Left forelimb (tissue), 1 donor: ENCODE measurements at places on chromosomes 2 and 18.
A peak's percentile ranks its signal among the peaks of the same experiment; 100 is the strongest.

GRCh38 chr2:160741815-160742214 lies 248.2 kb upstream of the RBMS1 start:
- no peak for DNase-seq

- DNase-seq = no peak
Observed at GRCh38 chr2:120463527-120463926, 117.6 kb downstream of the INHBB start.

DNA sequence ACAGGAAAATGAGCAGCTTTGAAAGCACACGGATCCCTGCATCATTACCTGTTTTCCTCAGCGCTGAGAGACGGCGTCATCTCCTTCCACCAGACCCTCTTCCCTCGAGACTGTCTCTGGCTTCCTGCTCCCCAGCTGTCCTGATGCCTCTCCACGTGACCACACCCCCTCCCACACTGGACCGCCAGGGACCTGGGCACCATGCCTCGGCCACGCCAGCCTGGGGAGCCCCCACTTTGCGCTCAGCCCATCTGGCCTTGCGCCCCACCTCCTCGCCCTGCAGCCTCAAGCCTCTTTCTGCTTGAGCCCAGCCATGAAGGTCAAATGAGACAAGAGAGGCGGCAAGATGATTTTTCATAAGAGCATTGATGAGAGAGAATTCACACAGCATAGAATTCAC lies 66.0 kb upstream of the ACKR3 start:
- DNase-seq = no peak

DNA sequence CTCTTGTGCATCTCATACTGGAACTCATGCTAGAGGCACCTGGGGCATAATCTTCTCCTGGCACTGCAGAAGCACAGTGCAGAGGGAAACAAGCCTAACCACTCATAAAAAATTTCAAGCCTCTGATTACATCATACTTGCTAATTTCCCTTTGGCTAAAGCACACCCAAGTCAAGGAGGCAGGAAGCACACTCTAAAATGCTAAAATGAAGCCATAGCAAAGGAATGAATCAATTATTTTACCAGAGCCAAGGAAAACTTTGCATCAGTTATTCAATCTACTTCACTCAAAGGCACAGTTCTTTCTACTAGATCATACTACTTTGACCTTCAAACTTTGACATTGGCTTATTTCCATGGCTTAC lies 79.6 kb upstream of the SPOPL start:
- DNase-seq = no peak

DNA sequence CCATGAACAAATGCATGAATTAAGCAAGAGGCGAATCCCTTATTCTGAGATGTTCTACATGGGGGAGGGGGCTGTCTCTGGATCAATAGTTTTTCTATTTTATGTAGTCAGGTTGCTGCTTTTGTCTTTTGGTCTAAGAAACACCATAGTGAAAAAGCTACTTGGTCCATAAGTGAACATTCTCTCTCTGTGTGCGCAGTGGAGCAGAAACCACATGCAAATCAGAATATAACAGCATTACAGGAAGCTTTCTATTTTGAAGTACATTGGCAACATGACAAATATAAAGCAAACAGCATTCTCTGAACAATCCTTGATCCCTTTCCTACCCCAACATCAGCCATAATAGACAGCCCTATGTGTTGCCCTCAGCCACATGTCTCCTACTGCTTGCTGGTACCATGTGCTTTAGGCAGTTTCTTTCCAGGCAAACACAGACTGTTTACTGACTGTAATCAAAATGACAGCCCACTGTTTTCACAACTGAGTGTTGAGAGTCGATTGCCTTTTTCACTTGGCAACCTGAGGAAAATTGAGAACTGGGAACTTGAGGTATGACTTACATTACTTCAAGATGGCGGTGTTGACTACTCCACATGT lies 10.6 kb downstream of the SCN3A start:
- DNase-seq = no peak

- DNase-seq = peak; percentile 68
Observed at GRCh38 chr2:113173542-113174375, at the start of gene PSD4. Gene PSD4, plus strand, starts transcription at chr2:113173971. Its CDS starts 8,486 bp downstream, at chr2:113182457.

- no peak for DNase-seq
Observed at GRCh38 chr18:65943268-65943667, 192.5 kb downstream of the CDH7 start.

GRCh38 chr2:177448031-177448430 lies 55.5 kb downstream of the AGPS start:
- DNase-seq = no peak

GRCh38 chr2:70078384-70078783 lies 8.9 kb upstream of the PCBP1 start:
- DNase-seq = no peak

DNA sequence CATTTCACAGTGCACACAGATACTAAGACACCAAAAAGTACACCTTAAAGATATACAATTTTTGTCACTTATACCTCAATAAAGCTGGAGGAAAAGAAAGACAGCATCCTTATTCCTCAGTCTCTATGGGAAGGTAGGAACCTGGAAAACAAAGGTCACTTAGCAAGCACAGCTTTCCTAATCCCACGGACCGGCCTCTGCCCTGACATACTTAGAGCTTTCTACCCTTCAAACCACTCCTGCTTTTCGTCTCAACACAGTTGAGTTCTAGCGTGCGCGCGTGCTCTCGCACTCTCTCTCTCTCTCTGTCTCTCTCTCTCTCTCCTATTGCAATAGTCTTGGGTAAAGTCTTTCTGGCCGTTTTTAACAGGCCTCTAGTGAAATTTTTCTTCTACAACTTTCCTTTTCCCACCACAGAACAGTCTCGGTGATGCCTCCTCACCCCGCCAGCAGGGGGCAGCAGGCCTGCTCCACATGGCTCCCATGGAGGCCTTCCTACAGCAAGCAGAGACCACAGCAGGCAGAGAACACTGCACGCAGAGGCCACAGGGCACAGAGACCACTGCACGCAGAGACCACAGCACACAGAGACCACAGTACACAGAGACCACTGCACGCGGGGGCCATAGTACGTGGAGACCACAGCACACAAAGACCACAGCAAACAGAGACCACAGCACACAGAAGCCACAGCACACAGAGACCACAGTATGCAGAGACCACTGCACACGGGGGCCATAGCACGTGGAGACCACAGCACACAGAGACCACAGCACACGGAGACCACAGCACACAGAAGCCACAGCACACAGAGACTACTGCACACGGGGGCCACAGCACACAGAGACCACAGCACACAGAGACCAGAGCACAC lies 106.9 kb downstream of the FBXO15 start:
- no peak for DNase-seq

DNA sequence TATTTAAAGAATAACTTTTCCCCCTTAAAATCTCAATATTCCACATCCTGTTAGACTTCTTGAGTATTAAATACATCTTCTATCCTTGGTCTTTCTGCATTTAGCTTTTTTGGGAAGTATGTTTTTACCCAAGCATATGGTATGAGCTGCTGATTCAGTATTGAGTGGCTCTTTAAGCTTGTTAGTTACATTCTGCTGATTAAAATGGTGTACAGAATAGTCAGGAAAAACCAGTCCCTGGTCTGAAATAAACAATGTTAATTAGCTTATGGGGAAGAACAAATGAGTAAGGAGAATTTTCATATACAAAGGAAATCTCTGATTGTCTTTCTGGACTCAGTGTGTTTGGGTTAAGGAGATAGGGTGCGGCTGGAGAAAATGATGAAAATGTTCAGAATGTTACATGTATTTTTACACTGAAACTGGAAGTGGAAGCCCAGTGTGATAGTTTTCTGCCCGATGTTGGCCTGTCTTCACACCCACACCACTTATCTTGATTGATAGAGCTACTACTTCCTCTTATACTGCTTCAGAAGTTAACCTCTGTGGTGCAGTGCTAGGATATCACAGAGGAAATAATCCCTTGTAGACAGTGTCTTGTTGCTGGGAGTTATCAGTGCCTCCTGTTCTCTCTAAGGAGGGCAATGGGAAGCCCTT lies 84.0 kb downstream of the MSH2 start:
- DNase-seq = no peak

GRCh38 chr2:179059026-179059700 lies 9.2 kb upstream of the CCDC141 start:
- no peak for DNase-seq

DNA sequence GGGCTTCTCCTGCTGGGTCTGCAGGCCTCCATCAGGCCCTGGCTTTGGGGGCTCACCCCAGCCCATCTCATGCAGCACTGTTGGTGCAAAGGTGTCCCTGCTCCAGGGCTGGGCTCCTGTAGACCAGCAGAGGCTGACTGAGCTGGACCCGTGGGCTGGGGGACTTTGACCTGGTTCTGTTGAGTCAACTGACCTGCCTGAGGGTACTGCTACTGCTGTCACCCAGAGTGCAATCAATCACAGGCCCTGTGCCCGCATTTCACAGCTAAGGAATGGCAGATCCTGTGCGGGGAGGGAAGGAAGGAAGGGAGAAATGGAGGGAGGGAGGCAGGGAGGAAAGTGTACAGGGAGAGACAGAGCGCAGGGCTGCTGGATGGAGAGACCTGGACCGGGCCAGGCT lies 136.8 kb downstream of the TPO start:
- no peak for DNase-seq

DNA sequence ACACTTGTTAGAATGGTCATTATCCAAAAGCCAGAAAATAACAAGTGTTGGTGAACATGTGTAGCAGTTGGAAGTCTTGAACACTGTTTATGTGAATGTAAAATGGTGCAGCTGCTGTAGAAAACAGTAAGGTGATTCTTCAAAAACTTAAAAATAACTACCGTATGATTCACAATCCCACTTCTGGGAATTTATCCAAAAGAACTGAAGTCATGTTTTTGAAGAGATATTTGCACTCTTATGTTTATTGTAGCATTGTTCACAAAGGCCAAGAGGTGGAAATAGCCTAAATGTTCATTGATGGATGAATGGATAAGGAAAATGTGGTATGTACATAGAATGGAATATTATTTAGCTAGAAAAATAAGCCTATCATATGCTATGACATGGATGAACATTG lies 6.3 kb upstream of the SPP2 start:
- no peak for DNase-seq

DNA sequence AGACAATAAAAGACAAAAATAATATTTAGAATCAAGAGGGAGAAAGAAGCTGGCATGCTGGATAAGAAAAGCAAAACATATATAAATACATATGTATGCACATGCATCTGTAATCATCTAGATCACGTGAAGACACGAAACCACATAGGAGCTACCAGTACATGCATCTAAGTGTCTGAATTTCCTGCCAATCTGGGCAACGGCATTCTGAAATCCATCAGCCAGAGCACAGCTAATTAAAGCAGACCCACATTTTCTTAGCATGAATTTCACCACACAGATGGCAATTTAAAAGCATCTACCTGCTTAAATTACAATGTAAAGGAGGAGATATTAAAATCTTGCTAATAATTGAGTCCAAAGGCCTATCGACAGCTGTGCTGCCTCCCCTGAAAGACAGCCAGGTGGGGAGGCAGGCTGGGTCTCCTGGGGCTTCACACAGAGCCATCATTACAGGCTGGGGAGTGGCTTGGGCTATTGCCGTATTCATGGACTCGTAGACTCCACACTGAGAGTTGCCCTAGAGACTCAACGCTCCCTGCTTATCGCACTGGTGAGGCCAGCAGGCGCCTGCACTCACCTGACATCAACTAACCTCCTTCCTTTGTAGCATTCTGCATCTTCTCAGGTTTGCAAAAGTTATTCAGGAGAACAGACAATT lies 272.5 kb upstream of the PXDN start:
- no peak for DNase-seq
